Chondrocyte (in vitro differentiated cells): ENCODE measurements at places on chromosomes 6 and 20.

- no peak overlapping the region for H3K27ac ChIP-seq
- no peaks in the 10 kb centered on the region for H3K4me1 ChIP-seq
- no peak overlapping the region for H3K4me3 ChIP-seq
- no peaks in the 10 kb centered on the region for H3K27me3 ChIP-seq
- no peaks in the 10 kb centered on the region for H3K36me3 ChIP-seq
Measured at GRCh38 chr6:153538491-153538890, 407.4 kb upstream of the RGS17 start.

DNA sequence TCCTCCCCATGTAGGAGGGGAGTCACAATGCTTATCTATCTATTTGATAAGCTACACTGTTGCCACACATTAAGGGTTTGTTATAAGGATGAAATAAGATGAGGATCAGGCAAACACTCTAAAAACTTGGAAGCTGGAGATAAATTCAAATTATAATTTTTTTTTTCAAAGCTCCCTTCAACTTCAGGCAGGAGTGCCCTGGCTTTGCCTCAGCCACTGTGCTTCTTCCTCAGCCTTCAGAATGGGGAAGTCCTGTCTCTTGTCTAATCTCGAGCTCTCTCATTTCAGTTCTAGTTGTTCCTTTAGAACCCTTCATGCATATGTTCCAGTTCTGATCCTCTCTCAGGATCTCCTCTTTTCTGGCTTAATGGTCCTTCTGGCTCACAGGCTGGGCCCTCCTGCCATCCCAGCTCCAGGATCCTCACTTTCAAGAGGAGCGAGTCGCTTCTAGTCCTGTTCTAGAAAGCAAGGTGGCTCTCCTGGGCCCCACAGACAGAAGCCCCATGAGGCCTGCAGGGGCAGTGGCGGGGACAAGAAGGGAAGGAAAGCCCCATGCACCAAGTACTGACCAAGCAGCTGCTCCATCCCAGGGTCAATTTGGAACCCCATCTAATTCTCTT, 164.3 kb downstream of the VEGFA start:
- H3K4me3 ChIP-seq, result no peak overlapping the region
- no peaks in the 10 kb centered on the region for H3K36me3 ChIP-seq
- no peak for DNase-seq
- peaks cover 5% of the 10 kb centered on the region for H3K4me1 ChIP-seq
- peaks cover 7% of the 10 kb centered on the region for H3K27me3 ChIP-seq

- peaks cover 12% of the 10 kb centered on the region for H3K4me1 ChIP-seq
- no peak overlapping the region for H3K4me3 ChIP-seq
- DNase-seq, result no peak
- H3K36me3 ChIP-seq, result peaks cover 1% of the 10 kb centered on the region
Measured at GRCh38 chr20:54502179-54502578, 26.8 kb downstream of the DOK5 start.

- no peak for DNase-seq
- H3K4me1 ChIP-seq, result peaks cover 38% of the 10 kb centered on the region
- peak overlapping the region; percentile 18 for H3K27ac ChIP-seq
- peaks cover 1% of the 10 kb centered on the region for H3K36me3 ChIP-seq
- H3K27me3 ChIP-seq, result no peaks in the 10 kb centered on the region
- no peak overlapping the region for H3K4me3 ChIP-seq
Measured at GRCh38 chr20:58688840-58689239, 3.8 kb upstream of the NPEPL1 start.

DNA sequence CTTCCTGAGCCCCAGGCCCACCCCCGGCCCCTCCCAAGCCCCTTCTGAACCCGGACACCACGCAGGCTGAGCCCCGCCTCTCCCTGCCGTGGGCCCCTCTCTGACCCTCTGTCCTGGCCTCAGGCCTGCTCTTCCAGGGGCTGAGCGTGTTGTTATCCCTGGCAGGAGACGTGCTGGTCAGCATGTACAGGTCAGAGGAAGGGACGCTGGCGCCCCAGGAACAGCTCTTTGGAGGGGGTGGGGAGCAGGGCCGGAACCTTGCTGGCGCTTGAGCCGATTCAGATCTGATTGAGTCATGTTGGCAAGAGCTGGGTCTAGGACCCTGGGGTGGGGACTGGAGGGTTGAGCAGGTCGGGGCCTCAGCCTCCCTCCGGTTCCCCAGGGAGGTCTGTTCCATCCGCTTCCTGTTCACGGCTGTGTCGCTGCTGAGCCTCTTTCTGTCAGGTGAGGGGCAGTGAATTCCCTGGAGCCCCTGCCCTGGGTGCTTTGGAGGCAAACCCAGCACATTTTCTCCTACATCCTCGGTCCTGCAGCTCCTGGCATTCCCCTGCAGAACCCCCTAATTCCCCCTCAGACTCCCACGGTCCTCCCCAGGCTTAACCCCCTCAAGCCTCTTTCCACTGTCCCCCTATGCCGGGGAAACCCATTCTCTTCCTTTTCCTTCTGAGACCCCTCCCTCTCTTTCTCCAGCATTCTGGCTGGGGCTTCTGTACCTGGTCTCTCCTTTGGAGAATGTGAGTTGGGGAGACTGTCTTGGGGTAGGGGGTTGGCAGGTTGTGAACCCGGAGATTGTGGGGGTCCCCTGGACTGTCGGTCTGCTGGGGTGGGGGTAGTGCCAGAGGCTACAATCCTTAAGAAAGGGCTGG, 2.0 kb downstream of the SPAG4 start:
- H3K4me1 ChIP-seq, result peaks cover 34% of the 10 kb centered on the region
- H3K4me3 ChIP-seq, result peak overlapping the region; percentile 89
- no peaks in the 10 kb centered on the region for H3K27me3 ChIP-seq

GRCh38 chr20:36794116-36794474, 20.5 kb upstream of the DSN1 start:
- H3K27ac ChIP-seq, result no peak overlapping the region
- H3K36me3 ChIP-seq, result peaks cover 38% of the 10 kb centered on the region
- no peak overlapping the region for H3K4me3 ChIP-seq
- no peaks in the 10 kb centered on the region for H3K4me1 ChIP-seq
